ENCODE measurements at places on chromosomes 11 and 22.

- no peak for DNase-seq
Observed at GRCh38 chr11:122207921-122208764, 92.1 kb upstream of the BLID start.

GRCh38 chr11:130608287-130608686 lies 159.8 kb downstream of the ADAMTS15 start:
- DNase-seq = peak; percentile 16

GRCh38 chr11:35683728-35684339 lies 21.3 kb downstream of the TRIM44 start:
- DNase-seq = no peak

GRCh38 chr22:45528046-45528445 lies 25.4 kb downstream of the FBLN1 start:
- DNase-seq = no peak

DNA sequence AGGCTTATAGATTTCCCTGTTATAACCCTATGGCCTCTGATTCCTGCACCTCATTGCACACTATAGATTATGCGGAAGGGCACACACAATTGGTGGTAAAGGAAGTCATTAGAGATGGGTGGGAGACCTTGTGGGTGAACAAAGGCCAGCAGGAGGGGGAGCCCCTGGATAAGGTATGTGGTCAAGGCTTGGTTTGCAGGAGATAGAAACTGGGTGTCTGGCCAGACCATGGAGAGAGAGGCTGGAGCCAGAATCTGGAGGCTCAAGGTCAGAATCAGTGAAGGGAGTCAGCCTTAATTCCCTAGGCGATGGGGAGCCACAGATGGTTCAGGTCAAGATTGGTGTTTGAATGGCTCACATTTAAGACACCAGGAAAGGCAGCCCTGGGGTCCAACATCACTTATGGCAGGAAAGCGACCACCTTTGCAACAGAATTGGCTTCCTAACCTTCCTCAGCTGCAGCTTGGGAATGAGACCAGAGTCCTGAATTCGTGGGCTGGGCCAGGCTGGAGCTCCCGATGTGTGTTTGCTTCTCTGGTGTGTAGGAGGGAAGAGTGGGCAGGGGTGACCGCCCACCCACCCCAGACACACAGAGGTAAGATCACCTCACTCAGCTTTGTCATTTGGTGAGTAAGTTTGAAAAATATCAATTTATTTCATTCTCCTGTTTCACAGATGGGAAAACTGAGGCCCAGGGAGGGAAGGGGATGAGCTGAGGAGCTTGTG lies 22.7 kb upstream of the SCUBE1 start:
- no peak for DNase-seq

DNA sequence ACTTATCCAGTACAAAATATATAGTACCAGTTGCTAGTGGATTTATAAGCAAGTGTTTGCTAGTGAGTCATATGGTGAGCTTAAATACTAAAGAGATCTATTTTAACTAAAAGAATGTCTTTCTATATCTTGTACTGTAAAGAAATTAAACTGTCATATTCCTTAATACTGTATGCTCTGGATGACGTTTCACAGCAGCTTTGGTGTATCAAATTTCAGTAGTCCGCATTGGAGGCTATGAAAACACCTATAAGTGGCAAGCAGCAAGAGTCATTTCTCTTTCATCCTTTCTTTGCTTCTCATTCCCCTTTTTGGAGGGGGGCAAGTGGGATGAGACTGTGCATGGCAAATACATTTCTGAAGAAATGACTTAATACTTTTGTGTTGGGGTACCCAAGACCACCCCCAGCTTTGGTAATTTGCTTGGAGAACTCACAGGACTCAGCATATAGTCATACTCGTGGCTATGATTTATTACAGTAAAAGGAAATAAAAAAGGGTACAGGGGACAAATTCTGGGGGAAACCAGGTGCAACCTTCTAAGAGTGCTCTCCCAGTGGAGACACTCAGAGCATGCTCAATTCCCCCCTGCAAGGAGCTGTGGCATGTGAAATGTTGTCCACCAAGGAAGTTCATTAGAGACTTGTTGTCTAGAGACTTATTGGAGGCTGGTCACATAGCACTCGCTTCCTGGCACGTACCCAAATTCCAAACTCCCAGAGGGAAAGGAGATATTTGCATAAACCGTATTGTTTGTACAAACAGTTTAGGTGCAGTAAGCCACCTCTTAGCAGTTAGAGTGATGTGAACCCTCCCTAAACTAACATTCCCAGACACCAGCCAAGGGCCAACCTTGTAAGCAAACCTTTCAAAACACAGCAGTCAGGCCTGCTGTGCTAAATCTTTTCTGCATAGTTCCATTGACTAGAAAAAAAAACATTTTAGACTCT lies 210.8 kb downstream of the PGR start:
- no peak for DNase-seq

- peak; percentile 92 for DNase-seq
Observed at GRCh38 chr22:50146439-50147238, 23.9 kb upstream of the PANX2 start.

- DNase-seq = peak; percentile 94
Observed at GRCh38 chr11:65420979-65421793, 1.4 kb upstream of the NEAT1 start.

DNA sequence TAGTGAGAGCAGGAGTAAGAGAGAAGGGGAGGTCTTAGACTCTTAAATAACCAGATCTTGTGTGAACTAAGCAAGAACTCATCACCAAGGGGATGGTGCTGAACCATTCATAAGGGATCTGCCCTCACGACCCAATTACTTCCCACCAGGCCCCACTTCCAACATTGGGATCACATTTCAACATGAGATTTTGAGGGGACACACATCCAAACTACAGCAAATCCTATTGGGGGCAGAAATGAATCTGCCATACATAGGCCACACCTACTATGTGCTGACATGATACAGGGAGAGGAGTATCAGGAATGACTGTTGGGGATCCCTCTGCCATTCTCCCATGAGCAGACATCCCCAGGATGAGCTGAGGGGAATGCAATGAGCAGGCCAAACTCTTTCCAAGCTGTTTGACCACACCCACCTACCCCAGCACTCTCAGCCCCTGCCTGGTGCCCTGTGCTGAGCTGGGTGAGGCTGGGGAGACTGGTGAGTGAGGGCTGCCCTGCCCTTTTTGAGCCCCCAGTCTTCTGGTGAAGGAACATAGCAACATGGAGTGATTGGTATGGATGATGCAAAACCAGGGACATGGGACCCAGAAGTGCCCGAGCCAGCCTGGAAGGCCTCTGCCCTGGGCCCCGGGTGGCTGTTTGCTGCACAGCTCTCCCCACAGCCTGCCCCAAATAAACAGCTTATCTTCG lies 1.2 kb upstream of the GTSE1 start:
- DNase-seq = no peak

Data from Ammon's horn (tissue), 1 donor.